ENCODE measurements at places on chromosomes 2 and 18. TPM values are rescaled to one million over a fixed set of nuclear protein-coding genes. Genes with fewer than 3 reads are reported as not detected.

Gene GPR35
- total RNA-seq, result 11.5 TPM

- no peaks in the 10 kb centered on the region for H3K36me3 ChIP-seq
- DNase-seq, result no peak
- no peaks in the 10 kb centered on the region for H3K27me3 ChIP-seq
- no peak overlapping the region for H3K4me3 ChIP-seq
Observed at GRCh38 chr18:8632386-8632785, 23.1 kb downstream of the RAB12 start.

GRCh38 chr18:9743200-9744016 lies 35.3 kb downstream of the RAB31 start:
- no peaks in the 10 kb centered on the region for H3K27me3 ChIP-seq
- H3K36me3 ChIP-seq, result no peaks in the 10 kb centered on the region
- H3K4me3 ChIP-seq, result no peak overlapping the region
- H3K27ac ChIP-seq, result no peak overlapping the region
- no peak for DNase-seq
- H3K4me1 ChIP-seq, result peaks cover 20% of the 10 kb centered on the region

Gene SCN1A
- 0.31 TPM for total RNA-seq

Gene GRHL1
- 8.0 TPM for total RNA-seq

GRCh38 chr18:36708366-36708765 lies 120.4 kb downstream of the TPGS2 start:
- H3K36me3 ChIP-seq, result no peaks in the 10 kb centered on the region
- no peak overlapping the region for H3K27ac ChIP-seq

DNA sequence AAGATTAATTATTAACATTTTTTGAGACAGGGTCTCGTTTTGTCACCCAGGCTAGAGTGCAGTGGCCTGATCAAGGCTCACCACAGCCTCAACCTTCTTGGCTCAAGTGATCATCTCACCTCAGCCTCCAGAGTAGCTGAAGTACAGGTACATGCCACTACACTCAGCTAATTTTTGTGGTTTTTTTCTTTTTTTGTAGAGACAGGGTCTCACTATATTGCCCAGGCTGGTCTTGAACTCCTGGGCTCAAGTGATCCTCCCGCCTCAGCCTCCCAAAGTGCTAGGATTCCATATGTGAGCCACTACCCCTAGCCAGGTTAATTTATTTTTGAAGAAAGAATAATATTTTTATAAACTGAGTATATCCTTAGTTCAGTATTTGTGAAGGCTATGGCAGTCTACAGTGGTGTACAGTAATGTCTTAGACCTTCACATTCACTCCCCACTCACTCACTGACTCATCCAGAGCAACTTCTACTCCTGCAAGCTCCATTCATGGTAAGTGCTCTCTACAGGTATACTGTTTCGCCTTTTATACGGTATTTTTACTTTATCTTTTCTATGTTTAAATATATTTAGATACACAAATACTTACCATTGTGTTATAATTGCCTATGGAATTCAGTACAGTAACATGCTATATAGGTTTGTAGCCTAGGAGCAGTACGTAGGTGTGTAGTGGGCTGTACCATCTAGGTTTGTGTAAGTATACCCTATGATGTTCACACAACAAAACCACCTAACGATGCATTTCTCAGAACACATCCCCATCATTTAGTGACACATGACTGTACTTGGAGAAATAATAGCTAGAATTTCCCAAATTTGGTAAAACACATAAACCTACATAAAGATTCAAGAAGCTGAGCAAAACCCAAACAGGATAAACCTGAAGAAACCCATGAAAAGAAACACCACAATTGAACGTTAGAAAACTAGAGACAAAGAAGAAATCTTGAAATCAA lies 38.6 kb downstream of the MGAT4A start:
- no peak overlapping the region for H3K4me3 ChIP-seq
- DNase-seq, result no peak
- H3K36me3 ChIP-seq, result no peaks in the 10 kb centered on the region
- H3K4me1 ChIP-seq, result no peaks in the 10 kb centered on the region
- H3K27me3 ChIP-seq, result no peaks in the 10 kb centered on the region

- no peak overlapping the region for H3K4me3 ChIP-seq
- H3K27me3 ChIP-seq, result no peaks in the 10 kb centered on the region
- peaks cover 11% of the 10 kb centered on the region for H3K4me1 ChIP-seq
- no peak overlapping the region for H3K27ac ChIP-seq
Observed at GRCh38 chr2:75557474-75558133, 3.1 kb downstream of the EVA1A start.

GRCh38 chr2:144914622-144915318 lies 394.9 kb upstream of the ZEB2 start:
- no peak for DNase-seq
- H3K4me1 ChIP-seq, result no peaks in the 10 kb centered on the region
- H3K4me3 ChIP-seq, result no peak overlapping the region
- no peak overlapping the region for H3K27ac ChIP-seq

DNA sequence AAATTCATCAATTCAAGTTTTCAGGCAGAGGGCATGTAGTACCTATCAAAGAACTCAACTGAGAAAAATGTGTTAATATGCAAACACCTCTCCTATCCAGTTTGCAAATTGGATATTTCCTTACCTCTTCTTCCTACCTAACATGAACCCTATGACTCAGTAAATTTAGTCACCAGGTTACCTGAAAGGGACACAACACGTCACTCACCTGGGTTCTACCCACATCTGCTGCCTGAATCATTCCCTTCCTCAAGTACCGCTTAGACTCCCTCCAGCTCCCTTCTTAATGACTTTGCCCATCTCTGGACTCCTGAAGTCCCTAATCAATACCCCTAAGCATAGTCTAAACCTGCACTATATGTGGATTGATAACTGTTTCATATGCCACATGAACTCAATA lies 10.4 kb downstream of the ANKRD44 start:
- H3K27me3 ChIP-seq, result no peaks in the 10 kb centered on the region
- H3K4me3 ChIP-seq, result no peak overlapping the region
- no peaks in the 10 kb centered on the region for H3K4me1 ChIP-seq
- H3K27ac ChIP-seq, result no peak overlapping the region
- no peaks in the 10 kb centered on the region for H3K36me3 ChIP-seq

GRCh38 chr2:232810444-232810843 lies 34.1 kb upstream of the KCNJ13 start:
- H3K4me3 ChIP-seq, result no peak overlapping the region
- no peaks in the 10 kb centered on the region for H3K4me1 ChIP-seq
- no peaks in the 10 kb centered on the region for H3K27me3 ChIP-seq
- H3K36me3 ChIP-seq, result no peaks in the 10 kb centered on the region

Gene PRSS56
- total RNA-seq, result 0.87 TPM

- DNase-seq, result no peak
- H3K27ac ChIP-seq, result no peak overlapping the region
- H3K4me3 ChIP-seq, result no peak overlapping the region
- no peaks in the 10 kb centered on the region for H3K4me1 ChIP-seq
Observed at GRCh38 chr2:46632349-46632748, 153.0 kb downstream of the TMEM247 start.

- DNase-seq, result no peak
- H3K4me1 ChIP-seq, result no peaks in the 10 kb centered on the region
- H3K36me3 ChIP-seq, result no peaks in the 10 kb centered on the region
- no peaks in the 10 kb centered on the region for H3K27me3 ChIP-seq
- H3K4me3 ChIP-seq, result no peak overlapping the region
- H3K27ac ChIP-seq, result no peak overlapping the region
Observed at GRCh38 chr2:136920652-136921333, 155.4 kb downstream of the THSD7B start.

DNA sequence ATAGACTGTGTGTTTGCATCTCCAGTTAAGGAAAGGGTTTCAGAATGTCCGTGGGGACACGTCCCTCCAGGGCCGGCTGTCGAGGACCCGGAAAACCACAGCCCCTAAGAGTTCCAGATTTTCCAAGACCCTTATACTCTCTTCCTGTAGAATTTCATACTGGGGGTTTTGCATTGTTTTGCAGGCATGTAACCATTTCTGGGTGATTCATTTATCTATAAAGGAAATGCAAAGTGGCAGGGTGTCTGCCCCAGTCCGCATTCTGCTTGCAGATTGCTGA lies 8.5 kb downstream of the SP9 start:
- no peak overlapping the region for H3K27ac ChIP-seq
- H3K36me3 ChIP-seq, result no peaks in the 10 kb centered on the region
- H3K27me3 ChIP-seq, result peaks cover 11% of the 10 kb centered on the region
- peaks cover 5% of the 10 kb centered on the region for H3K4me1 ChIP-seq
- no peak overlapping the region for H3K4me3 ChIP-seq

Gene MALL
- total RNA-seq, result 7.6 TPM

GRCh38 chr2:238602223-238602960 lies 175.7 kb downstream of the ASB1 start:
- peaks cover 13% of the 10 kb centered on the region for H3K4me1 ChIP-seq
- no peak overlapping the region for H3K27ac ChIP-seq
- H3K36me3 ChIP-seq, result no peaks in the 10 kb centered on the region
- DNase-seq, result no peak
- no peak overlapping the region for H3K4me3 ChIP-seq

Gene IL1R2
- 3.7 TPM for total RNA-seq

- H3K36me3 ChIP-seq, result no peaks in the 10 kb centered on the region
- no peaks in the 10 kb centered on the region for H3K27me3 ChIP-seq
- H3K4me3 ChIP-seq, result no peak overlapping the region
- H3K27ac ChIP-seq, result no peak overlapping the region
- DNase-seq, result no peak
- no peaks in the 10 kb centered on the region for H3K4me1 ChIP-seq
Observed at GRCh38 chr2:16785149-16785548, 119.5 kb upstream of the CYRIA start.

DNA sequence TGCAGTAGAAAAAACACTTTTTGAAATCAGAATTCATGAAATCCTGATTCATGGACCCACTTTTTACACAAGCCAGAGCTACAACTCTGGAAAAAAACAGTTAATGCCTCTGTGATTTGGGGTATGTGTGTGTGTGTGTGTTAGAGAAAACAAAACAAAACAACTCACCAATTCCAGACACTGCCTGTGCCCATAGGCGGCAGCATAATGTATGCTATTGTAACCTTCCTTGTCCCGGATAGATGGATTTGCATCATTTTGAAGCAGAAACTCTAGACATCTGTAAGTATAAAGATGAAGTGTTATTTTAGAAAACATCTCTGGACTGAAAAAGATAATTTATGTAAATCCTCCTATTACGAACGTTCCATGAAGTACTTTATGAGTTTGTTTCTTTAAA lies 152.0 kb upstream of the PGAP1 start:
- peaks cover 11% of the 10 kb centered on the region for H3K4me1 ChIP-seq
- no peak for DNase-seq
- H3K36me3 ChIP-seq, result no peaks in the 10 kb centered on the region
- H3K27ac ChIP-seq, result no peak overlapping the region

GRCh38 chr2:162538967-162539366 lies 195.0 kb downstream of the GCA start:
- H3K4me3 ChIP-seq, result no peak overlapping the region
- DNase-seq, result no peak
- H3K36me3 ChIP-seq, result no peaks in the 10 kb centered on the region
- no peaks in the 10 kb centered on the region for H3K4me1 ChIP-seq
- H3K27ac ChIP-seq, result no peak overlapping the region

DNA sequence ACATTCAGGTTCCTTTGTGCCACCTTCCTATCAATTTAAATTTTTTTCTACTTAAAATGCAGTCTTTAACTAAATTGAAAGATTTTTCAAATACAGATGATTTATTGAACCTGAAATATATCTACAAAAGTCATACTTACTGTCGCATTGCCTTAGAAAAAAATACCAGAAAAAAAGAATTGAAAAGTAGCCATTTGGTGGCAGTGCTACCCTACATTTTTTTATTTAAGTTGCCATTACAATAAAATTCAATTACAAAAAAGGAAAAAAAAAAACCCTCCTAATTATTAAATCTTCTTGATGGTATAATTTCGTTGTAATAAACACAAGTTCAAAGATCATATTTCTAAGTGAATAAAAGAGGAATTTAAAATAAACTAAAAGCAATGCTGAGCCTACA lies 43.4 kb downstream of the DSC3 start:
- H3K27me3 ChIP-seq, result no peaks in the 10 kb centered on the region
- no peak overlapping the region for H3K4me3 ChIP-seq
- DNase-seq, result no peak
- H3K36me3 ChIP-seq, result no peaks in the 10 kb centered on the region
- H3K27ac ChIP-seq, result no peak overlapping the region
- H3K4me1 ChIP-seq, result no peaks in the 10 kb centered on the region

DNA sequence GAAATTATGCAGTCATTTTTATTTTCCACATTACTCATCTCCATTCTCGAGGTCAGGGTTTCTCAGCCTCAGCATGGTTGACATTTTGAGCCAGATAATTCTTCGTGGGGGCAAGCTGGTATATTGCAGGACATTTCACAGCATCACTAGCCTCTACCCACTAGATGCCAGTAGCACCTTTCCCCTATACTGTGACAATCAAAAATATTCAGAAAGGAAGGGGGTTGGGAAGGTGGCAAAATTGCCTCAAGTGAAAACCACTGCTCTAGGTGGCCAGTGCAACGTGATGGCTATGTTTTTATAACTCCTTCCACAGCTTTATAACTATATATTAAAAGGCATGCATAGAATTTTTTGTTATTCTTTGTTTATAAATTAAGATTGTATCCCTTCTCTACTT lies 294.5 kb downstream of the CNTNAP5 start:
- no peak overlapping the region for H3K4me3 ChIP-seq
- H3K36me3 ChIP-seq, result no peaks in the 10 kb centered on the region
- H3K4me1 ChIP-seq, result no peaks in the 10 kb centered on the region
- no peak for DNase-seq
- no peak overlapping the region for H3K27ac ChIP-seq

- no peaks in the 10 kb centered on the region for H3K36me3 ChIP-seq
- DNase-seq, result no peak
- no peak overlapping the region for H3K27ac ChIP-seq
- no peaks in the 10 kb centered on the region for H3K27me3 ChIP-seq
Observed at GRCh38 chr2:202096736-202097135, 23.7 kb downstream of the KIAA2012 start.

- H3K27me3 ChIP-seq, result no peaks in the 10 kb centered on the region
- no peaks in the 10 kb centered on the region for H3K36me3 ChIP-seq
Observed at GRCh38 chr2:190328573-190329147, 9.0 kb upstream of the HIBCH start.

DNA sequence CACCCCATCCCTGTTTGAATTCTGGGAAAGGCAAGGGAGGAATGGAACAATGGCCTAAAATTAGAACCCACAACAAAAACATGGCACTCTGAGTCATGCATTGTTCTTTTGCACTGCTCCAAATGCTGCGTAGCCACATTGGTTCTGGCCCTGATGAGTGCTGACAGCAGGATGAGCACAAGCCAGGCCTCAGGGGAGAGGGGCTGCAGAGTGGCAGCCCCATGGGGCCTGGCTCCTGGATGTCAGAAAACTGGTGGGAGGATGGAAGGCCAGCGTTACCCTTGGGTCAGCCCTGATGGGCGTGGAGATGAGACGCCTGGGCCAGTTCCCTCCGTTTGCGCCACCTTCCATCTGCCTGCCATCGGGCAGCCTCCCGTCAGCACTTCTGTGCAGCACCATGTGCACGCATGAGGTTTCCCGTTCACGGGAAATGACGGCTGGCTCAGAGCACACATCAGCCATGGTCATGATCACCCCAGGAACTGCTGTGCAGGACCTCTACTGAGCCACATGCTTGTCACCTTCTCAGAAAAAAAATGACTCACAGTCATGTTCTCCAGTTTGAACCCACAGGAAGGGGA lies 65.6 kb downstream of the CYP26B1 start:
- no peak overlapping the region for H3K4me3 ChIP-seq
- no peaks in the 10 kb centered on the region for H3K27me3 ChIP-seq
- no peak for DNase-seq
- H3K36me3 ChIP-seq, result no peaks in the 10 kb centered on the region

GRCh38 chr2:126699018-126699417 lies 43.1 kb downstream of the GYPC start:
- no peaks in the 10 kb centered on the region for H3K36me3 ChIP-seq
- no peak overlapping the region for H3K4me3 ChIP-seq
- DNase-seq, result no peak
- H3K4me1 ChIP-seq, result no peaks in the 10 kb centered on the region
- H3K27me3 ChIP-seq, result no peaks in the 10 kb centered on the region
